ENCODE measurements at places on chromosomes 16 and 17.

GRCh38 chr16:79215289-79215688 is 385.2 kb downstream of the MAF start:
- no peak for DNase-seq

GRCh38 chr17:79003661-79004411 is 5.7 kb downstream of the CANT1 start:
- no peak for DNase-seq

GRCh38 chr17:45948881-45949624 is 50.0 kb upstream of the STH start:
- peak; percentile 60 for DNase-seq

- no peak for DNase-seq
Observed at GRCh38 chr17:44043272-44043696, 23.2 kb downstream of the LSM12 start.

DNA sequence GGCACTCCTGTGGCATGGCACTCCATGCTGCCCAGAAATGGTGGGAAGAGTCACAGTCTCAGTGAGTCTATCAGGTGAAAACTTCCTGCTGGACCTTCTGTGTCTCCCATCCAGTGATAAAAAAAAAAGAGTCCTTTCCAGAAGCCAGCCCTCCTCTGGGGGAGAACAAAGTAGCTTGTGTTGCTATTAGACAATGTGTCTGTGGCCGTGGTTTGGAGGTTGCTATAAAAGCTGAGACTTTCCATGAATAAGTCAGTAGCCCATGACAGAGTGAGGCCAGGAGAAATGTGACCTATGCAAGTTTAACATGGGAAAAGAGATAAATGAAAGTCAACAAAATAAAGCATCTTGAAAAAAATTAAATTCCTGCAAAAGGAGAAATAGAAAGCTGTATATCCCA is 250.7 kb upstream of the MON1B start:
- no peak for DNase-seq

- no peak for DNase-seq
Observed at GRCh38 chr17:74062234-74062633, 141.2 kb upstream of the RPL38 start.

DNA sequence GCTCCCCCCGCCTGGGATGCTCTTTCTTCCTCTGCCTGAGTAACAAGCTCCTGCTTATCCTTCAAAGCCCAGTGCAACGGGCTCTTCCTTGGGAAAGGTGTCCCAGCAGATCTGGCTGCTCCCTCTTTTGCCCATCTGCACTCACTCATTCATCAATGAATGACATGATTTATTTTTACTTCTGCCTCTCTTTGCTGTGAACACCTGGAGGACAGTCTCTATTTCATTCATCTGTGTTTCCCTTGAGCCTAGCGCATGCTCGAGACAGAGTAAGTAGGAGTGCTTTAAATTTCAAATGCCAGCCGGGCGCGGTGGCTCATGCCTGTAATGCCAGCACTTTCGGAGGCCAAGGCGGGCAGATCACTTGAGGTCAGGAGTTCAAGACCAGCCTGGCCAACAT is 22.0 kb upstream of the GINS2 start:
- DNase-seq, result no peak

- no peak for DNase-seq
Observed at GRCh38 chr16:17432901-17433576, 37.7 kb downstream of the XYLT1 start.

- DNase-seq, result peak; percentile 43
Observed at GRCh38 chr17:17900615-17901520, 64.1 kb upstream of the SREBF1 start.

DNA sequence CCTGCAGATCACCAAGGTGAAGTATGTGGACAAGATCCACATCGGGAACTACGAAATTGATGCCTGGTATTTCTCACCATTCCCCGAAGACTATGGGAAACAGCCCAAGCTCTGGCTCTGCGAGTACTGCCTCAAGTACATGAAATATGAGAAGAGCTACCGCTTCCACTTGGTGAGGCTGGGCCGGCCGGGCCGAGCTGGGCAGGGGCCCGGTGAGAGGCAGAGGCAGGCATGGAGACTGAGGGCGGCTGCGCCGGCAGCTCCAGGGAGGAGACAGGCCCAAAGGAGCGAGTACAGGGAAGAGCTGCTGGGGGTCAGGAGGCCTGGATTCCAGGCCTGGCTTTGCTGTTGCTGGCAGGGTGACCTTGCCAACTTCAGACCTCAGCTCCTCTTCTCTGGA is 8.3 kb downstream of the PRSS8 start:
- no peak for DNase-seq

- no peak for DNase-seq
Observed at GRCh38 chr16:23587726-23588125, 8.4 kb downstream of the NDUFAB1 start.

GRCh38 chr17:55500103-55500502 is 11.1 kb downstream of the SMIM36 start:
- no peak for DNase-seq

DNA sequence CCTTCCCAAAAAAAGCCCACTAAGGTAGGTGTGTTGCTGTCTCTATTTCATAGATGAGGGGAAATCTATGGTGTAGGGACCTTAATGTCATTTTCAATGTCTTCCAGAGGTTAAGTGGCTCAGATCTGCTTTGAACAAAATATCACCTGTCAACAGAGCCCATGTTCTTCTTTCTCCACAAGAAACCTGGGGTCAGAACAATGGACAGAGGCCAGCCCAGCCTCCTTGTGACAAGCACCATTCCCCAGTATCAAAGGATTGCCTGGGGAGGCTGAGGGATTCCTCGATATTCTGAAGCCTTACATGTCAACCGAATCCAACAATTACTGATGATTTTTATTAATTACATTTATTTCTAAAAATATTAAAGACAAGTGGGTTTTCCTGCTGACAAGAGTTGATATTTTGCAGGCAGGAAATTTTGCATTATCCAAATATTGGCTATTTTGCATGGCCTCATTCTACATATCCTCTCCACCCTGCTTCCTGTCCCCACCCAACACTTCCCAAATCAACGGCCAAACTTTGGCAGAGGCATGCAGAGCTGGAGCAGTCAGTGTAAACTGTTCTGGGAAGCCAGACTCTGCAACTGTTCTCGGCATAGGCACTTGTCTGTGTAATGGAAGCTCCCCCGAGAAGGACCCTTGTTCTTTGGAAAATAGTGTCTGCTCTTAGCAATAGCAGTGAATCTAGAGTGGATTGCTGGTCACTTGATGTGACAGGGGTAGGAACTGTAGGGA is 281.5 kb downstream of the HS3ST3A1 start:
- no peak for DNase-seq
